Cardiac fibroblast (primary cell): ENCODE measurements at places on chromosomes 11 and 22.
A peak's percentile ranks its signal among the peaks of the same experiment; 100 is the strongest.

DNA sequence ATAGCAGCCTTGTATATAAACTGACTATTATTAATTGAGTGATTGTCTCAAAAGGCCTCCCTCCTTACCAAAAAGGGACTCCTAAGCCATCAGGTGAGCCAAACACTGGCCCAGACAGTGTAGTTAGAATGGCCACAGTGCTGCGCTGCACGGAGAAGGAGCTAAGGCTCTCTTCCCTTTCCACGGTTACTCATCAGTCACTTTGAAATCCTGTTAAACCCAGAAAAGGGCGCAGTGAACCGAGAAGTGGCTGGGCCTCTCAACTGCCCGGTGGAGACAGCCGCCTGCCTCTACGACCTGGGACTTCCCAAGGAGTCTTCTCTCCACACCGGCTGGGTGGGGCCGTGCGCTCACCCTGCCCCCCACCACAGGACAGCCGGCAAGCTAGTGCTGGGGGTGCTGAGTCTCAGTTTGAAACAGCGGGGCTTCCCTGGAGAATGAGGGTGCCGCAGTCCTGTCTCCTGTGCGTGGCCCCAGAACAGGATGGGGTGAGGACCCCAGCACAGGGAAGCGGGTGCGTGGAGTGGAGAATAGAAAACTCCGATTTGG is 1.3 kb downstream of the MYH9 start:
- DNase-seq, result peak; percentile 57

- DNase-seq, result peak; percentile 70
Observed at GRCh38 chr11:95692526-95693260, 96.9 kb downstream of the FAM76B start.

- DNase-seq, result peak; percentile 50
Observed at GRCh38 chr11:19597206-19597605, 115.4 kb upstream of the NAV2 start.

GRCh38 chr11:68505596-68505995 is 45.0 kb downstream of the PPP6R3 start:
- peak; percentile 26 for DNase-seq

DNA sequence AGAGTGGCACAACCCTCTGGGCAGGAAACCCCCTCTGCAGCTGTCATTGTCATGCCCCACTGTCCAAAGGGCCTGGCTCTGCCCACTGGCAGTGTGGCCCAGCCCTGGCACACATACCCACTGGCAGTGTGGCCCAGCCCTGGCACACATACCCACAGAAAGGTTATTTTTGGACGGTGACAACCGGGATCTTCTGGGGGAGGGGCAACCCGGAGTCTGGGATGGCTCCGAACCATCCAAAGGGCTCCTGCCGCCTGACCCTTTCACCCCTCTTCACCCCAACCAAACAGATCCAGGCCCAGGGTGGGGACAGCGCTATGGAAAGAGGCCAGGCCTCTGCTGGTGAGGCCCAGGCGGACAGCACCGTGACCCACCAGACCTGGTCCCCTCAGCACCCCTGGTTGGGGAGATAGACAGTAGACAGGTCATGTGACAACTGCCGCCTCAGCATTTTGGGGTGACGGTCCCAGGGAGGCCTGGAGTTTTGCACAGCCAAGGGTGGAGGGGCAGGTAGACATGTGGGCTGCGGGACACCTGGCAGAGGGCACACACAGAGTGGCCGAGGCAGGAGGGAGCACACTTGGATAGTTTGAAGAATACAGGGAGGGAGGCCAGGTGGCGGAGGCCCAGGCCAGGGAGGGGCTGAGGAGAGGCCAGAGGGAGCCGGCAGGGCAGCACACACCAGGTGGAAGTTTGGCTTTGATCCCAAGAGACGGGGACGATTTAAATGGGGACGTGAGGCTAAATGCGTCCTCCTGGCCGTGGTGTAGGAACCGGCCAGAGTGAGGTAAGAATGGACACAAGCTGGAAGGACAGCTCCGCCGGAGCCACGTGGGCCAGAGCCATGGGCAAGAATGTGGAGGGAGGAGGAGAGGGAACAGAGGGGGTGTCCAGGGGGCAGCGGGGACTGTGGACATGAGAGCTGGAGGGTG is 2.9 kb downstream of the MAPK12 start:
- no peak for DNase-seq

GRCh38 chr11:46343520-46343919 is 3.7 kb upstream of the DGKZ start:
- DNase-seq, result no peak

DNA sequence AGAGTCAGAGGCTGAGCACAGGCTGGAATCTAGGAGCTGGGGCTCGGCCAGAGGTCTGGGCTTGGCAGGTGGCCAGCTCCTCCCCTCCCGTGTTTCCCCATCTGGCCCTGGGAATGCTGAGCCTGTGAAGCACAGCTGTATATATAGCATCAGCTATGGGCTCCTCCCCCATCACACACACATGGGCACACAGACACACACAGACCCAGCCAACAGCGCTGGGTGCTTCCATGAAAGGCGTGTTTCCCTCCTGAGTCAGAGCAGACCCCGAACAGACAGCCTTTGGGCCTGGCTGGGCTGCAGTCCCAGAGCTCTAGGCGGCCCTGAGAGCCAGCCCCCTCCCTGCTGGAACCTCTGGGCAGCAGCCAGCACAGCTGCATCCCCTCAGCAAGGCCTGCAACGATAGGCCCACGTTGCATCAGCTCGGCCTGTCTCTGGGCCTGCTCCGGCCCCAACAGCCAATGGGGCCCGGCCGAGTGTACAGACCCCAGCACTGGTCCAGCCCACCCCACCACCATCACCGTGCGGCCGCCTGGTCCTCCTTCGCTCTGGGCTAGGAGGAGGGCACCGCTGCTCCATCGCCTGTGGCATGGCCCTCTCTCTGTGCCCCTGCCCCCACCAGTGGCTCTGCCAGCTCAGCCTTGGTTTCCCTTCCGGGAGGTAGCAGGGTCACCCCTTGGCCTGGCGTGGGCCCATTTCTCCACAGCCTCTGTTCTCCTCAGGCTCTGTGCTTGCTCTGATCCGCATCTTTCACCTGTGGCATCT is 7.6 kb upstream of the SERPINH1 start:
- peak; percentile 100 for DNase-seq

DNA sequence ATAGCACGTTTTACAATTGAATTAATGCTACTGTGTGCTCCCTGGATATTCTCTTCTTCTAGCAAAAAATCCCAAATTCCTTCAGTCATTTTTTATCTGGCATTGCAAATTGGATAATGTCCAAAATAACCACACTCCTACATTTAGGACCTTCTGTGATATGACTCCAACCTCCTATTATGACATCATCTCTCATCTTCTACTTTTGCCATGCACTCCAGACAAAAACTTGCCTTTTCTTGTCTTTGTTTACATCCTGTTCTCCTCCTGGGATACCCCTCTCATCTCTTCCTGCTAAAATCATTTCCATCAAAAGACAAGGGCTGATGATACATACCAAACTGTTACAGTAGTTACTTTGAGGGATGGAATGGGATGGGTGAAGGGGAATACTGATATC is 20.6 kb upstream of the TMEM218 start:
- DNase-seq, result peak; percentile 6

GRCh38 chr11:78991681-78992080 is 417.0 kb upstream of the NARS2 start:
- DNase-seq, result no peak

DNA sequence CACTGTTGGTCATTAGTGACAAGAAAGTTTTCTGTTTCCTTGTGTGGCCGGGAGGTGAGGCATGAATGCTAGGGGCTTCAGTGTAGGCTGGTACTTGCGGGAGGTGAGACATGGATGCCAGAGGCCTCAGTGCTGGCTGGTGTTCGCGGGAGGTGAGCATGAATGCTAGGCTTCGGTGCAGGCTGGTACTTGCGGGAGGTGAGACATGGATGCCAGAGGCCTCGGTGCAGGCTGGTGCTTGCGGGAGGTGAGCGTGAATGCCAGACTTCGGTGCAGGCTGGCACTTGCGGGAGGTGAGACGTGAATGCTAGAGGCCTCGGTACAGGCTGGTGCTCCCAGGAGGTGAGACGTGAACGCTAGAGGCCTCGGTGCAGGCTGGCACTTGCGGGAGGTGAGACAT is 48.4 kb downstream of the ANO1 start:
- DNase-seq, result no peak

DNA sequence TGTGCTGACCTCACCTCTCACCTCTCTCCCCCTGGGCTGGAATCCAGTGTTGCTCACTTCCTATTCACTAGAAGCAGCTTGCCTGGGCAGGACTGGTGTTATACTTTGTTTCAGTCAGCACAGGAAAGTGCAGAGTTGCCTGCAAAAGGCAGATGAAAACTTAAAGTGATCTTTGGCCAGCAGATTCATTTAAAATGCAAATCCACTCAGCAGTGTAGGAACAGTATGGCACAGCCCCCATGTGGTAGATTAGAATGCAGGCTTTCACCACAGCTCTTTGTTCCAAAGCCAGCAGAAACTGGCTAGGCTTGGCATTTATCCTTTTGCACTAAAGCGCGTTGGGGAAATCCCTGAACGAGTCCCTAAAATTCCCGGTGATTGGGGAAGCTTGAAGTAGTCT is 301.2 kb downstream of the OR4C45 start:
- DNase-seq, result no peak

- DNase-seq, result no peak
Observed at GRCh38 chr11:116257092-116257491, 515.7 kb downstream of the BUD13 start.

DNA sequence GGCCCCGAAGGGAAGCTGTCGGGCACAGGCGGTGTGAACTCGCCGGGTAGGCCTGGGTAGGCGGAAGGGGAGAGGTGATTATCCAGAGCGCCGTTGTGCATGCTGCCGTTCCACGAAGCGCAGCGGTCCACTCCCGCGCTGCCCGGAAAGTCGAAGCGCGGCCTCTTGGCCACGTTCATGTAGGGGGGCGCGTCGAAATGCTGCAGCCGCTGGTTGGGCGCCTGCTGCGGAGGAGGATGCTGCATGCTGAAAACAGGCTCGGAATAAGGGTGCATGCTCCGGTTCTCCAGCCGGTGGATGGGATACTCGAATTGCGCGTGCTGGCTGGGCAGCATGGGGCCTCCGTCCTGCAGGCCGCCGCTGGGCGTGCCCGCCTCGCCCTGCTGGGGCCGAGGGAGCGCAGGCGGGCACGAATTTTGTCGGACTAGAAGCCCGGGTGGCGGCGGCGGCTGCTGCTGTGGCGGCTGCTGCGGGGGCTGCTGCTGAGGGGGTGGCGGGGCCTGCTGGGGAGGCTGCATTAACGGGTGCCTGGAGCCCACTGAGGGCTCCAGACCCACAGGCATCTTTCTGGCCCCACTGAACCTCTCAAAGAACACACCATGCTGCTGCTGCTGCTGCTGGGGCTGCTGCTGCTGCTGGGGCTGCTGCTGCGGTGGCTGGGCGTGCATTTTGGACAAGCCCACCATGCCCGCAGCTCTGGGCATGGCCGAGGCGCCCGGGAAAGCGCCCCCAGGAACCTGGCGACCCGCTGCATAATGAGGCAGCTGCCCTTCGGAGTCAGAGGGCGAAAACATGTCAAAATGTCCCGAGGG is 2.3 kb downstream of the MN1 start:
- peak; percentile 59 for DNase-seq

DNA sequence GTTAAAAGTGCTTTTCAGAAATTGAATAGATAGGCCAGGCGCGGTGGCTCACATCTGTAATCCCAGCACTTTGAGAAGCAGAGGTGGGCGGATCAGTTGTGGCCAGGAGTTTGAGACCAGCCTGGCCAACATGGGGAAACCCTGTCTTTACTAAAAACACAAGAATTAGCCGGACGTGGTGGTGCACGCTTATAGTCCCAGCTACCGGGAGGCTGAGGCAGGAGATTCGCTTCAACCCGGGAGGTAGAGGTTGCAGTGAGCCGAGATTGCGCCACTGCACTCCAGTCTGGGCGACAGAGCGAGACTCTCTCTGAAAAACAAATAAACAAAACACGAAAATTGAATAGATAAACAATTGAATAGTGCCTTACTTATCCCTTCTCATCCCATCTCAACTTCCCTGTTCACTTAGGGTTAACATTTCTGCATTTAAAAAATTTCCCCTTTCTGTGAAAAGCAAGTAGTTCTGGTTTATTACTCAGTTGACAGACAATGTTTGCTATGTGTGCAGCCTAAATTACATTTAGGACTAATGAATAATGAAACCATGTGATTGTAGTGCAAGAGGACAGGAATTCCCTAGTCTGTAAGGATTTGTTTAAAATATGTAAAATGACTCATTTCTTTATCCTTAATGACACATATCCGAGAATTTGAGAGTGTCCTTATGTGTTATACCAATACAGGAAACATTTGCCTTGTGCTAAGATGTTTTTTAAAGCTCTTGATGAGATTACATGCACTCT is 6.0 kb downstream of the RNF169 start:
- DNase-seq, result peak; percentile 82

- peak; percentile 62 for DNase-seq
Observed at GRCh38 chr11:69449320-69450063, 32.0 kb upstream of the LINC01488 start.

GRCh38 chr22:19179497-19180048 is 1.0 kb upstream of the SLC25A1 start:
- DNase-seq, result peak; percentile 94

GRCh38 chr22:33350491-33350890 is 292.3 kb upstream of the SYN3 start:
- no peak for DNase-seq

DNA sequence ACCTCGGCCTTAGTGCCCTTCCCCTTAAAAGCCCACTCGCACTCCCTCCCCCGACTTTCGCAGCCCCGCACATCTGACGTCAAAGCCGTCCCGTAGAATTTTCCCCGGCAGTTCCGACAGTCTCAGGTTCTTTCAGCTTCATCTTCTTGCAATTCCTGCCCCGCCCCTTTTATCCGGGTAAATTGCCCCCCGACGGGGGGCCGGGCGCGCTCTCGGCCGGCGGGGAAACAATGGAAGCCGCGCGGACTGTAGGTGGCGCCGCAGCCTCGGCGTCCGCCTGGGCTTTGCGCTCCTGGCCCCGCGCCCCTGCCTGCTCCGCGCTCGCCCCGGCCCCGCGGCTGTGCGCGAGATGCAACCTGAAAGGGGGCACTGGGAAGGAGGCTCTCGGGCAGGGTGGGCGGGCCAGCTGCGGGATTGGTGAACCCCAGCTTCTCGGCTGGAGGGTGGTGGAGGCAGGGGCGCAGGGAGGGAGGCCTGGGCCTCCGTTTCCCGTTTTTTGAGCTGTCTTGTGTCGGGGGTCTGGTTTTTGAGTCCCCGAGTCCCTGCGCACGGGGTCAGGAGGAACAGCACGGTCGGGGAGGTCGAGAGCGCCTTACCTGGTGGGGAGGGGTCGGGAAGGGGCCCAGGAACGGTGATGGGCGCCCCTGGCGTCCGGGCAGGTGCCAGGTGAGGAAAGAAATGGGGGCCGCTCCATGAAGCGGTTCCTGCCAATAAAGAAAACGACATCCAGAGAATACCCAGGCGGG is 859 bp upstream of the FGF19 start:
- DNase-seq, result peak; percentile 16

GRCh38 chr22:43535336-43535735 is 123.5 kb downstream of the MPPED1 start:
- DNase-seq, result no peak

- DNase-seq, result no peak
Observed at GRCh38 chr11:31702966-31703365, 108.2 kb downstream of the PAX6 start.

DNA sequence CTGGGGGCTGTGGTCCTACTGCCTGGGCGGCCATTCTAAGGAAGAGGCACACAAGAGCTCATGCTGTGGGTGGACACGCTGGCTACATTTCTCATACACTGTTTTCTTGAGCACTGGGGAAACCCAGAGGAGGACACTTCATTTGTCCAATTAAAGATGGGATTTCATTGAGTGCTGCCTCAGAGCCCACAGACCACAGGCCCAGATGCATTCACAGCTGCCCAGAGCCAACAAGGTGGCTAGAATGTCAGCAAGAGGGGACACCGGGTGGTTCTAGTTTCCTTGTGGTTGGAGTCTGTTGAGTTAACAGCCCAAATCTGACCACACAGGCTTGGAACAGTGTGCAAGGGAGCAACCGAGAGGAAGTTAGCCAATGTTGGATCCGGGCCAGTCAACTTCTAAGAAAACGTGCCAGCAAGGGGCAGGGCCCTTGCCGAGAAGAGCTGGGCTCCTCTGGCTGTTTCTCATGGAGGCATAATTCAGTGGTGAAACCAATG is 35.0 kb upstream of the SORL1 start:
- DNase-seq, result peak; percentile 97
